ENCODE measurements at places on chromosomes 1 and 21. TPM values are rescaled to one million over a fixed set of nuclear protein-coding genes. Genes with fewer than 3 reads are reported as not detected.
A peak's percentile ranks its signal among the peaks of the same experiment; 100 is the strongest.

Gene SPRR2F
- polyA plus RNA-seq = not detected

Gene FAM72A
- 1.8 TPM for polyA plus RNA-seq

Gene SHISAL2A
- polyA plus RNA-seq = 5.0 TPM

GRCh38 chr1:85708829-85709227, 595 bp upstream of the ZNHIT6 start:
- no peak for DNase-seq
- H3K27ac ChIP-seq = no peak overlapping the region
- peaks cover 13% of the 10 kb centered on the region for H3K36me3 ChIP-seq
- H3K4me1 ChIP-seq = peaks cover 4% of the 10 kb centered on the region
- H3K27me3 ChIP-seq = no peaks in the 10 kb centered on the region
- H3K4me3 ChIP-seq = no peak overlapping the region

Gene UBE2U
- not detected for polyA plus RNA-seq

- DNase-seq = no peak
- peaks cover 17% of the 10 kb centered on the region for H3K27me3 ChIP-seq
- peaks cover 31% of the 10 kb centered on the region for H3K4me1 ChIP-seq
- H3K27ac ChIP-seq = no peak overlapping the region
- H3K4me3 ChIP-seq = no peak overlapping the region
- H3K36me3 ChIP-seq = no peaks in the 10 kb centered on the region
These were observed 2.6 kb upstream of the TDRD10 start for GRCh38 chr1:154499446-154499845.

DNA sequence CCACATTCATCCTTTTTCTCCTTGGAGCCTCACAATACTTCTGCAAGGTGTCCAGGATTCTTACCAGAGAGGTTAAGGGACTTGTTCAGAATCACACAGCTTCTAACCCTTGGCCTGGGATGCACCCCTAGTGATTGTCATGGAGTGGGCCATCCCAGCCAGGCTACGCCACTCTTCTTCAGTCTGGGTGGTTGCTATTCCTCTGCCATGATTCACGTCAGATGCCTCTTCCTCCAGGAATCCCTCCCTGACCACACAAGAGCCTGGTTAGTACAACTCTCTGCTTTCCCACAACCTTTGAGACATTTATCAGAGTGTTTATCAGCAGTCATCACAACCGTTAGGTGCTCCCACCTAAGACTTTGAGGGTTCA, 121.8 kb downstream of the EPHB2 start:
- H3K4me3 ChIP-seq = no peak overlapping the region
- no peak for DNase-seq
- H3K27ac ChIP-seq = no peak overlapping the region
- no peaks in the 10 kb centered on the region for H3K36me3 ChIP-seq
- H3K27me3 ChIP-seq = peaks cover 1% of the 10 kb centered on the region

Gene GPR3
- not detected for polyA plus RNA-seq

Gene DYNLT5
- not detected for polyA plus RNA-seq

- H3K4me1 ChIP-seq = peaks cover 50% of the 10 kb centered on the region
- H3K27ac ChIP-seq = peak overlapping the region; percentile 97
- H3K36me3 ChIP-seq = peaks cover 6% of the 10 kb centered on the region
- no peak for DNase-seq
- H3K27me3 ChIP-seq = peaks cover 5% of the 10 kb centered on the region
These were observed 1.5 kb downstream of the VAMP4 start for GRCh38 chr1:171740356-171740863.

GRCh38 chr1:31943546-31944184, 5.5 kb upstream of the PTP4A2 start:
- DNase-seq = peak; percentile 78
- peaks cover 78% of the 10 kb centered on the region for H3K4me1 ChIP-seq
- peaks cover 16% of the 10 kb centered on the region for H3K27me3 ChIP-seq
- no peaks in the 10 kb centered on the region for H3K36me3 ChIP-seq
- H3K4me3 ChIP-seq = peak overlapping the region; percentile 85
- peak overlapping the region; percentile 92 for H3K27ac ChIP-seq

DNA sequence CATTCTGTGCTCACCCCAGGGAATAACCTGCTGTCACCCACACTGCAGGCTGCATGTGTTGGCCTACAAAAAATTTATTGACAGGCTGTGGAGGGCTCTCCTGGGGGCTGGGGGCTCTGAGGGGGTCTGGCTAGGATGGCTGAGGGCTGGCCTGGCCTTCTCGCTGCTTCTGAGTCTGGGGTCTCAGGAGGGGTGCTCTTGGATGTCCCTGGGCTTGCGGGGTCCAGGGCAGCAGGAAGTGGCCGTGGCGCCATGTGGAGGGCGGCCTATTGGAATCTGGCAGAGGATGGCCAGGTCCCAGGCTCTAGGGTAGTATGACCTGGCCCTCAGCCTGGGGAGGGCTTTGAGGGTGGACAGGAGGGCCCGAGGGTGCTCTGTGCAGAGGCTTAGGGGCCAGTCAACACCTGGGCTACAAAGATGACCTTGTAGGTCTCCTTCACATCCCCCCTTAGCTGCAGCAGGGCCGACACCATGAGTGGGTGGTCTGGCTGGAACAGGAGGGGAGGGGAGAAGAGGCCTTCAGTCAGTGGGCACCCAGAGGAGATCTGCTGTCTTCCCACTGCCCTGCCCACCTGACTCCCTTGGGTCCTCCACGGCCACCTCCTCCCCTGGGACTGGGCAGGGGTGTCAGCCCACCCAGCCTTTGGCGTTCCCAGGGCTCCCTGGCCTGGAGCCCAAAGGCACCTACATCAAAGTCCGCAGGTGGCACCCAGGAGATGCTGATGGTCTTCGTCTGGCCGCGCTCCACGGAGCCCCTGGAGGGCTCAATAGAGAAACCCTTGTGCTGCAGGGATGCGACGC, 3.0 kb upstream of the TMEM52 start:
- H3K36me3 ChIP-seq = no peaks in the 10 kb centered on the region
- no peak overlapping the region for H3K27ac ChIP-seq
- H3K4me1 ChIP-seq = peaks cover 6% of the 10 kb centered on the region
- peaks cover 5% of the 10 kb centered on the region for H3K27me3 ChIP-seq
- H3K4me3 ChIP-seq = no peak overlapping the region

DNA sequence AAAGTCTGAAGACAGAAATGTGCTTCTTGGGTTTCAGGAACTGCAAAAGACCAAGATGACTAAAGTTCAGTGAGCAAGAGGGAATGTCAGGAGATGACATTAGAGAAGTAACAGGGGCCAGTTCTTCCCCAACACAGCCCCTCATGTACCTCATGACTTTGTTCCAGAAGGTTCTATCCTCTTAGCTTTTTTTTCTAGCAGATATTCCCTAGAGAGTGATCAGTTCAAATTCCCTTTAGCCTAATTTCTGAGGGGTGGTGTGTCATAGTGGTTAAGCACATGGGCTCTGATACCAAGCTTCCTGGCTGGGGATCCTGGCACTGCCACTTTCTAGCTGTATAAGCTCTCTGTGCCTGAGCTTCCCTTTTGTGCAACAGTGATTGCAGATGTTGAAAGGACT, 108.0 kb downstream of the LBR start:
- DNase-seq = no peak
- peaks cover 7% of the 10 kb centered on the region for H3K27me3 ChIP-seq
- no peaks in the 10 kb centered on the region for H3K4me1 ChIP-seq
- H3K4me3 ChIP-seq = no peak overlapping the region

GRCh38 chr1:70779571-70779970, 268.0 kb downstream of the PTGER3 start:
- no peaks in the 10 kb centered on the region for H3K27me3 ChIP-seq
- no peaks in the 10 kb centered on the region for H3K4me1 ChIP-seq
- H3K36me3 ChIP-seq = no peaks in the 10 kb centered on the region
- H3K4me3 ChIP-seq = no peak overlapping the region
- H3K27ac ChIP-seq = no peak overlapping the region

DNA sequence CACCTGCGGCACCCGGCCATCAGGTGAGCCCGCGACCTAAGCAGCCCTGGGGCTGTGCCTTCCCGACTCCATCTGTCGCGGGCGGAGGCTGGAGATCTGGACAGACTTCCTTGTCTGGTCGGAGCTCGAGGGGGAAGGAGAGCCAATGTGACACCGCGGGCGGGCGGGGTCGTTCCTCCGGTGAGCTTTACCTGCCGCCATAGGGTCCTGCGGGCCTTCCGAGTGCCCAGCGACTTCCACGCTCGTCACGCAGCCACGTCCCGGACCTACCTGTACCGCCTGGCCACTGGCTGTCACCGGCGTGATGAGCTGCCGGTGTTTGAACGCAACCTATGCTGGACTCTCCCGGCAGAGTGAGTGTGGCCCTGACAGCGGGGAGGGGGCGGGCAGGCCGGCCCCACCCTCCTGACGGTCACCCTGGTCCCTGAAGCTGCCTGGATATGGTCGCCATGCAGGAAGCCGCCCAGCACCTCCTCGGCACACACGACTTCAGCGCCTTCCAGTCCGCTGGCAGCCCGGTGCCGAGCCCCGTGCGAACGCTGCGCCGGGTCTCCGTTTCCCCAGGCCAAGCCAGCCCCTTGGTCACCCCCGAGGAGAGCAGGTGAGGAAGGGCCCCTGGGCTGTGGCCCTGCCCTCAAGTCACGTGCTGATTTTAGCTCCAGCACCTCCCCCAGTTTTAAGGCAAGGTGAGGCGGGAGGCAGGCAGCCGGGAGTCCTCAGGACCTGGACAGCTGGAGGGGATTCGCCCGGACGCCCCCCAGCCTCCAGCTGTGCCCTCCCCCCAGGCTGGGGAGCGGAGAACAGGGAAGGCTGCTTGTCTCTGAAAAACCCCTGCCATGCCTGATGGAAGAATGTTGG, 1.1 kb downstream of the PUSL1 start:
- no peak for DNase-seq
- peaks cover 15% of the 10 kb centered on the region for H3K4me1 ChIP-seq
- H3K27me3 ChIP-seq = peaks cover 5% of the 10 kb centered on the region
- no peaks in the 10 kb centered on the region for H3K36me3 ChIP-seq

Gene PSRC1
- polyA plus RNA-seq = not detected

GRCh38 chr1:168031627-168032026, 94.8 kb upstream of the MPC2 start:
- no peaks in the 10 kb centered on the region for H3K36me3 ChIP-seq
- DNase-seq = no peak
- no peaks in the 10 kb centered on the region for H3K4me1 ChIP-seq
- H3K27me3 ChIP-seq = no peaks in the 10 kb centered on the region

Data from immature natural killer cell (primary cell).